Activated CD4-positive, alpha-beta T cell treated with anti-CD3 and anti-CD28 coated beads, Interleukin-2, amount 10 ng/mL, durations not matched to agents 24 days and 14 days (primary cell): ENCODE measurements at places on chromosomes 13 and 19. TPM values are rescaled to one million over a fixed set of nuclear protein-coding genes. Genes with fewer than 3 reads are reported as not detected.

- no peak for DNase-seq
Measured at GRCh38 chr19:9323557-9323918, 441 bp upstream of the ZNF559 start.

- DNase-seq: no peak
Measured at GRCh38 chr13:29379865-29380264, 215.6 kb downstream of the SLC7A1 start.

DNA sequence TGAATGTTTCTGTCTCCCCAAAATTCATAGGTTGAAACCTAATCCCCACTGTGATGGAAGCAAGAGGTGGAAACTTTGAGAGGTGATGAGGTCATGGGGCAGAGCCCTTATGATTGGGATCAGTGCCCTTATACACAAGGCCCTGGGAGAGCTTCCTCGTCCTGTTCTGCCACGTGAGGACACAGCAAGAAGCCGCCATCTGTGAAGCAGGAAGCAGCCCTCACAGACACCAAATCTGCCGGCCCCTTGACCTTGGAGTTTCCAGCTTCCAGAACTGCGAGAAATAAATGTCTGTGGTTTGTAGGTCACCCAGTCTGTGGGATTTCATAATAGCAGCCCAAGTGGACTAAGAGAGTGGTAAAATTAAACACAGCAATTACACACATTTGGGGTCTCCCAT is 737.4 kb downstream of the UQCRFS1 start:
- no peak for DNase-seq

DNA sequence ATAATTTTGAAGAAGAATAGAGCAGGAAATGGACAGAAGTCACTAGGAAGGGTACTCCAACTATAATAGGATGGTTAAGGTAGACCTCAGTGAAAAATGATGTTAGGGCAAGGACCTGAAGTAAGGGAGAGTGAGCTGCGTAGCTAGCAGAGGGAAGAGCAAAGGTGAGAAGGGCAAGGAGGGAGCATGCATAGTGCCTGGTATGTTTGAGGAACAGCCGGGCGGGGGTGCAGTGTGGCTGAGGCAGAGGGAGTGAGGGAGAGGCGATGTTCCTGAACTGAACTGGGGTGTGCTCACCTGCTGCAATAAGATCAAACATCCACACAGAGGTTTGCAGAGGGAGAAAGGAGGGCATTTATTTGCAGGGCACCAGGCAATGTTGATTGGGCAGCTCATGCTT is 110.4 kb downstream of the DNAJC15 start:
- DNase-seq: no peak

GRCh38 chr13:32142956-32143375 is 111.4 kb downstream of the FRY start:
- peak; percentile 41 for DNase-seq

Gene APOC4
- not detected in 2 replicates for total RNA-seq

GRCh38 chr13:48828962-48829411 is 146.7 kb upstream of the FNDC3A start:
- no peak for DNase-seq

DNA sequence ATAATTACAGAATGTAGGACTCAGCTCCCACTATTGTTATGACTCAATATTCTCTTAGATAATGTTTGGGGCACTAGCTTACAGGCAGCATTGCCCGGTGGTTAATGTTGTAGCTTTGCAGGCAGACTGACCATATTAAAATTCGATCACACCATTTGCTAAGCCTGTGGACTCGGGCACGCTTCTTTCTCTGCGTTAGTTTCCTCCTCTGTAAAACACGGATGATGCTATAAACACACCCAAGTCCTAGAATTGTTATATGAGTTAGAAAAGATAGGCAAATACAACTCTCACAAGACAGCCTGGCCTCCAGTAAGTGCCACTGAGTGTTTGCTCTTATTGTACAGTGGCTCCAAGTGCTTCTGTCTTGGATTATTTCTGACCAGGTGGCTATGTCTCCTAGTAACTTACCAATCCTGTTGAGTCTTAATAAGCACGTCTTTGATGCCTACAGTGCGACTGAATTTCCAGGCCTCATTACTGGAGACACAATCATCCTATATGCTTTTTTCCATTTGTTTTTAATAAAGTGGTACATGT is 50.0 kb upstream of the ALOX5AP start:
- no peak for DNase-seq

Gene USHBP1
- total RNA-seq: 0.30 and 0.38 TPM in 2 replicates

GRCh38 chr19:41872775-41873647 is 4.1 kb upstream of the CD79A start:
- DNase-seq: peak; percentile 90

DNA sequence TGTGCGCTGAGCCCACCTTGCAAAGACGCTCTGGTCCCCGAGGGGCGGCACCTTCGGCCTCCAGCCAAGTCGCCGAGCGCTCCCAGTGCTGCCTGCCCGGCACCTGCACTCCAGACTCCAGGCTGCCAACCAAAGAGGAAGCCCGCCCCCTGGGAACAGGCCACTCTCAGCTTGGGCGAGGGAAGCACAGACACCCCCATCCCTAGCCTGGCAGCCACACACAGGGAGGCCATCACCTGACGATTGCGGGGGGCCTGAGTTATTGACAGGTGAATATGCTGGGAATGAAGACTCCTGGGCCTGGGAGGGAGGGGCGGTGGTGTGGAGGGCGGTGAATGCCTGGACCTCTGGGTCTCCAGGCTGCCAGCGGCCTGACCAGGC is 10.3 kb upstream of the ZNF492 start:
- no peak for DNase-seq

- DNase-seq: no peak
Measured at GRCh38 chr13:66835040-66835628, 395.0 kb downstream of the PCDH9 start.

- DNase-seq: no peak
Measured at GRCh38 chr13:25630329-25630900, 258.6 kb downstream of the ATP8A2 start.

DNA sequence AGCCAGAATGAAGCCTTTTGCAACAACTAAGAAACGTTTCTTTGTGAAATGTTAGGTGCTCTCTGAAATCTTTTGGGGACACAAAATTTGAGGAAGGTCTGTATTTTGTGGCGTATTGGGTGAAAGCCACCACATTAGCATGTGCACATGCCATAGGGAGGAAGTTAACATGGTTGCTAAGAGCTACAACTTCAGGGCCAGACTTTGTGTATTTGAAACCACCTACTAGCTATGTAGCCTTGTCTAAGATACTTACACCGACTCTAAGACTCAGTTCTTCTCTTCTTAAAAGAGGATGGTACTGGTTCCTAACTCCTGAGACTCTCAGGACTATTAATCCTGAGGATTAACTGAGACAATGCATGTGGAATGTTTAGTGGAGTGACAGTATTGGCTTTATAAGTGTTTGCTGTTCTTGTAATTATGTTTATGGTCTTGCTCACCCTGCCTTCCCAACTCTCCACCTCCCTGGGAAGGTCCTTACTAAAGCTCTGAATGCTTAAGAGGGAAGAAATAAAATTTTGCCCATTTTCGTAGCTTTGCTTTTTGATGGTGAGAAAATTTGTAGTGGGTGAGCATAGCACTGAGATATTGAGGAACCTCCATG is 15.5 kb downstream of the SERP2 start:
- DNase-seq: no peak

GRCh38 chr13:26727633-26728032 is 33.0 kb downstream of the GPR12 start:
- no peak for DNase-seq

Gene TMEM143
- total RNA-seq: 13.1 and 13.4 TPM in 2 replicates

Gene DPF1
- 1.8 and 2.0 TPM in 2 replicates for total RNA-seq

GRCh38 chr13:27765650-27766049 is 26.6 kb upstream of the GSX1 start:
- no peak for DNase-seq
